ENCODE measurements at places on chromosomes 11 and 22.

GRCh38 chr11:65213322-65214211 lies 31.8 kb downstream of the CAPN1 start:
- peak; percentile 78 for DNase-seq

DNA sequence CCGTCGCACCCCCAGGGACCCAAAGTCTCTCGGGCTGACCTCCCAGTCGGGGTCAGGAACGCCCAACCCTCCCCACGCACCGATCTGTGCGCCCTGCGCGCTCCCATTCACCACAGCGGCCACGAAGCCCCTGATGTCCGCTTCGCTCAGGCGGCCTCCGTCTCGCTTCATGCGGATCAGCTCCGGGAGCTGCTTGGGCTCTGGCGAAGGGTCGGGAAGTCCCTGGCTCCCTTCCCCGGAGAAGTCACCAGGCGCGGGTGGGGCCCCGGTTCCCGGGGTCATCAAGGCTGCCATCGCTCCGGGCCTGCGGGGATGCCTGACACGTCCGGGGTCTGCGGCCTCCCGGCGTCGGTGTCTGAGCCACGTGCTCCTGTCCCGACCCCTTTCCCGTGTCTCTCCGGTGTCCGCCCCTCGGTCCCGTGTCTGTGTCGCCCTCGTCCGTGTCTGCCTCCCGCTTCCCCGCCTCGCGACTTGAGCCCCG lies 356 bp downstream of the TYMP start:
- no peak for DNase-seq

DNA sequence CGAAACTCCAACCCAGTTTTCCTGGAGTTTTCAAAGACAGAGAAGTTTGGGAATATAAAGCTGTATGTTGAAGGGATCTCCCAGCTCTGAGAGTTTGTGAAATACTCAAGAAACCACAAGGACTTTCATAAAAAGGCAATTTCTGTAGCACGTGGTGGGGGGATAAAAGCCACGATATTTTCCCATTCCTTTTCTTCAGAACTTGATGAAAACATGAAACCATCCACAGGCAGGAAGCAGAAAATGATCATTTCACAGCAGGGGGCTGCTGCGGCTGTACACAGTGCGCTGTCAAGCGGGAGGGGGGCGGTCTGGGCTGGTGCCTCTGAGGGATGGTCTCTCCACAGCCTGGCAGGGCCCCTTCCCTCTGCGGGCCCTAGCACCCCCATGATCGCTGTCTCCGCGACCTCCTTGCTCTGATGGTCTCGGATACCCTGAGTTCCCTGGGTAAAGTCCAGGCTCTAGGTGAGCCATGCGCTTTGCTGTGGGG lies 423.2 kb downstream of the MN1 start:
- DNase-seq: no peak

DNA sequence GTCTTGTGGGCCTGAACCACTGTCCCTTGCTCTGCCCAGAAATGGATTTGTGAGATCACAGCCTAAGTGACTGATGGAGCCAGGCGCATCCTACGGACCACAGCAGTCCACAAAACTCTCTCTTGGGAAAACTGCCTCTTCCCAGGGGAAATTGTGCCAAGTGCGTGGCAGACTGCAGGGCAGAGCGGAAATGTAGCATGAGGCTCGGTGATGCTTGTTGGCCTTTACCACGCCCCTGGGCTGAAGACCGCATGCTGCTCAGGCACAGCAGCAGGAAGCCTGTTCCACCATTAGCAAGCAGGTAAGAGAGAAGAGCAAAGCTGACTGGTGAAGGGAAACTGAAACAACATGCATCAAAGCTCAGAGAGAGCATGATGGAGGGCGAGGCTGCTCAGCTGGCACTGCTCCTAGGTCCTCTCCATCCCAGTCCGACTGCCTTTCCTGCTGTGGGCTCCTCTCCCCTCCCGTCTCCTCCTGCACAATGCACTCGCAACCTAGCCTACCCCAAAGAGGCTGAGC lies 26.5 kb upstream of the SCARF2 start:
- no peak for DNase-seq

- DNase-seq: peak; percentile 11
Measured at GRCh38 chr11:2466869-2467694, 22.3 kb downstream of the KCNQ1 start.

DNA sequence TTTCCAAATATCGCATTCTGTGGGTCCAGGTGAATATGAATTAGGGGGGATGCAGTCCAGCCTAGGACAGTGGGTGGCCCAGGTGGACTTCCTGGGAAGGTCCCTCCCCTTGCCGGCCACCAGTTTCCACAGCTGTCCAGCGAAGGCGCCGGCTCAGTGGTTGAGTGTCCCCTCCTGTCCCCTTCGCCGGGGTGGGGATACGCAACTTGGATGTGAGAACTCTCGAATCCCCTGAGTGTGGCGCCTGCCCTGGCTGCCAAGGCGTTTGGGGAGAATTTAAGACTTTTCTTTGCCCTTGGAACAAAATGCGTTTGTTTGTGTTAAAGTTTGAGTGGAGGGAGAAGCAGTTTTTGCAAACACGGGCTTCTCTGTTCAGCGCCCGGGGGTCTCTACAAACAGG lies 123.7 kb downstream of the KCNQ1OT1 start:
- DNase-seq: no peak

- DNase-seq: no peak
Measured at GRCh38 chr11:8318536-8318935, 54.9 kb upstream of the LMO1 start.

DNA sequence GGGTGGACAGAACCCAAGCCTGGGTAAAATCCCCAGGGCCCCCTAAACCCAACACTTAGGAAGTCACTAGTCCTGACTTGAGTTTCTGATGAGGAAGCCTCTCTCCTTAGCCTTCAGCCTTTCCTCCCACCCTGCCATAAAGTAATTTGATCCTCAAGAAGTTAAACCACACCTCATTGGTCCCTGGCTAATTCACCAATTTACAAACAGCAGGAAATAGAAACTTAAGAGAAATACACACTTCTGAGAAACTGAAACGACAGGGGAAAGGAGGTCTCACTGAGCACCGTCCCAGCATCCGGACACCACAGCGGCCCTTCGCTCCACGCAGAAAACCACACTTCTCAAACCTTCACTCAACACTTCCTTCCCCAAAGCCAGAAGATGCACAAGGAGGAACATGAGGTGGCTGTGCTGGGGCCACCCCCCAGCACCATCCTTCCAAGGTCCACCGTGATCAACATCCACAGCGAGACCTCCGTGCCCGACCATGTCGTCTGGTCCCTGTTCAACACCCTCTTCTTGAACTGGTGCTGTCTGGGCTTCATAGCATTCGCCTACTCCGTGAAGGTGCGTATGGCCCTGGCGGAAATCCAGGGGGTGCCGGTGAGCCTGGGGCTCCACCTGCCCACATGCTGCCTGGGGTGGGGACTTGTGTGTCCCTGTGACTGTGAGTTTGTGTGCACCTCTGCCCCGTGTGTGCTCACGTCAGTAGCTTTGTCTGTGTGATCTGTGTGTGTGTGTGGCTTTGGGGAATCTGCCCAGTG lies at the start of gene IFITM1:
Gene IFITM1, plus strand, starts transcription at position 254 of the 767 bp plus-strand sequence. Its CDS starts 131 bp downstream, at position 385.
- peak; percentile 78 for DNase-seq

- peak; percentile 89 for DNase-seq
Measured at GRCh38 chr11:2826679-2827056, 58.9 kb downstream of the CDKN1C start.

GRCh38 chr11:507727-508515 lies 879 bp upstream of the RNH1 start:
- no peak for DNase-seq

GRCh38 chr22:48895336-48895735 lies 932.3 kb downstream of the BRD1 start:
- DNase-seq: no peak

DNA sequence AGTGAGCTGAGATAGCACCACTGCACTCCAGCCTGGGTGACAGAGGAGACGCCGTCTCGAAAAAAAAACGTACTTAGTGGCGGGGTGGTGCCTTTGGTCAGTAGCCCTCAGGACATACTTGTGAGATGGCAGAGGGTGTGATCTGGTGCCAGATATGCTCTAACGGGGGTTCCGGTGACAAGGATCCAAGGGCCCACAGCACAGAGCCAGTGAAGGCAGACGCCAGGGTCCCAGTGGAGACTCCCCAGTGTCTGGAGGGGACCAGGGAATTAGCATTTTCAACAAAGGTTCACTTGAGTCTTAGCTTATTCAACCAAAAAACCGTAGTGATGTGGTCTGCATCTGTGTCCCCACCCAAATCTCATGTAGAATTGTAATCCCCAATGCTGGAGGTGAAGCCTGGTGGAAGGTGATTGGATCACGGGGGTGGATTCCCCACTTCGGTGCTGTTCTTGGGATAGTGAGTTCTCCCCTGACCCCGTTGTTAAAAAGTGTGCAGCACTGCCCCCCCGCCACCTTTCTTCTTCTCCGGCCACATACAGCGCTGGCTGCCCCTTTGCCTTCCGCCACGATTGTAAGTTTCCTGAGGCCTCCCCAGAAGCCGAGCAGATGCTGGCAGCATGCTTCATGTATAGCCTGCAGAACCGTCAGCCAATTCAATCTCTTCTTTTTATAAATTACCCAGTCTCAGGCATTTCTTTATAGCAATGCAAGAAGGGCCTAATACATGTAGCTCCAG lies 26.6 kb upstream of the OSBPL5 start:
- no peak for DNase-seq

GRCh38 chr11:20611892-20612291 lies 12.5 kb downstream of the SLC6A5 start:
- DNase-seq: no peak

DNA sequence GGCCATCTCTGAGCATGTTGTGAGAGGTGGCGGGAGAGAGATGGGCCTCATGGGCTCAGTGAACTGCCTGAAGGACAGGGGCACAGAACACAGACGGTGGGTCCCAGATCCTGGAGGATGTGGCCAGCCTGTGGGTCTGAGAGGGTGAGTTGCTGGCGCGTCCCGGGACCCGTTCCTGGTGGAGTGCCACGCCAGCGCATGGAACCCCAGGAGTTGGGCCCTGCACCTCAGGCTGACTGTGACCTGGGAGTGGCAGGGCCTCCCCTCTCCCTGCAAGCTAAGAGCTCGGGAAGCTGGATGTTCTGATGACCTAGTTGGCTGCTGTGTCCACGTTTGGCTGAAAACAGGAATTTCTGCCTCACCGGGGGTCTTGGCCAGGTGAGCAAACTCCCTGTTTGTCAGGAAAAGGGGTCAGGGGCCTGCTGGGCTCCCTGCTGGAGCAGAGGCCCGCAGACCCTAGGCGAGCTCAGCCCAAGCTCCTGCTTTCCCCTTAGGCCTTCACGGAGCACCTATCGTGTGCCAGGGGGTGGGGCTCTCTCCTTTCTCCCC lies 15.0 kb downstream of the LRRC32 start:
- DNase-seq: no peak

DNA sequence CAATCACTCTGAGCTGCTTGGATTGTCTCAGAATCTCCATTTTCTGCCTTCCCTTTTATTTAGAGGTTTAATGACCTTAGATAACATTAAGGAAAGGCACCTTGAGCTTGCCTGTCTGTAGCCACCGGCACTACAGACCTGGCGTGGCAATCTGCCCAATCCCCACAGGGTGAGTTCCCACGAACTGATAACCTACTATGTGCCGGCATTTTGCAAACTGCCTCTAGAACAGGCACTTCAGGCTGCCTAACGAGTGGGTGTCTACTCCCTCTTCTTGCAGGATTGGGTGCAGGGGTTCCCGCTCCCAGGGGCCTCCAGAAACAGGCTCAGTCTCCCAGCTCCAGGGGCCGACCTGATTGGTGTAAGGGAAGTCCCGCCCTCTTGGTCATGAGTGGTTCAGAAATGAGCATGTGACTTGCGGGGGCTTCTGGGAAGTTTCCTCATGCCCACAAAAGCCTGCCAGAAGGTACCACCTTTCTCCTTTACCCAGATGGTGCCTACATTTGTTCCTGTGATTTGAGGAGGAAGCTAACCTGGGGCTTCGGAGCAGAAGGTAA lies 120.0 kb upstream of the LDLRAD3 start:
- DNase-seq: no peak

- no peak for DNase-seq
Measured at GRCh38 chr11:21987261-21987660, 205.6 kb upstream of the ANO5 start.

DNA sequence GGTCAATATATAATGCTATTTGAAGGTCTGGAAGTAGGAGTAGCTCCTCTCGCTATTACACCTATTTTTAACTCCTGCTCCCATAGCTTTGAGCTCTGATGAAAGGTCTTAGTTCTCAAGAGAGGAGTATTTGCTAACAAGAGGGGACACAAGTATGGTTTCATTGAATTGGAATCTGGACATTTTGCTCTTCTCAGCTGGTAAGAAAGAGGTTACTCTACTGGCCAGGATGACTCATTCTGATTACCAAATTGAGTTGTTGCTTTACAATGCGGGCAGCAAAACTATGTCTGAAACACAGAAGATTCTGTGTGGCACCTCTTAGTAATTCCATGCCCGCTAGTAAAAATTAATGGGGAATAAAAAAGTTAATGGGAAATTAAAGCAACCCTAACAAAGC lies 63.6 kb upstream of the EP300 start:
- DNase-seq: no peak

- no peak for DNase-seq
Measured at GRCh38 chr22:39299829-39300178, 19.6 kb downstream of the RPL3 start.

Measured in KG1 (cell line).